ENCODE measurements at places on chromosomes 6 and 20.

DNA sequence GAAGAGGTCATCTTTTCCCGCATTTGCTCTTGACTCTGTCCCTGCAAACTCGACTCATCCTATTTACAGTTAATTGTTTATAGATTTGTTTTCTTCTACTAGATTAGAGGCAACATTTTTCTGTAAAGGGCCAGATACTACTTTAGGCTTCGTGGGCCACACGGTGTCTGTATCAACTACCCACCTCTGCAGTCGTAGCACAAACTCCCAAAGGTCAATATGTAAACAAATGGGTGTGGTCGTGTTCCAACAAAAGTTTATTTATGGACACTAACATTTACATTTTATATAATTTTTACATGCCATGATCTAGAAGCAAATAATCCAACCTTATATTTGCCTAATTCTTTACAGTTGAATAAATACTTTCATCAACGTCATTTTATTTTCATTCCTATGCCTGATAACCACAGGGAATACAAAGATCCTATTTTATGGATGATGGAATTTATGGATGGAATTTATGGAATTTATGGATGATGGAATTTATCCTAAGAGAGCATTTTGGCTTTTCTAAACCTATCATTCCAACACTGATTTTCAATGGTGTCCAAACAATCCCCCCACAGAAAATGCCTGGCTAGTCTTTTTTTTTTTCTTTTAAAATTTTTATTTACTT, 232.8 kb downstream of the MYLK4 start:
- no peak for DNase-seq

GRCh38 chr6:17869753-17870050, 117.7 kb downstream of the KIF13A start:
- DNase-seq: no peak

- DNase-seq: no peak
Measured at GRCh38 chr6:150286912-150287311, 81.9 kb upstream of the IYD start.

DNA sequence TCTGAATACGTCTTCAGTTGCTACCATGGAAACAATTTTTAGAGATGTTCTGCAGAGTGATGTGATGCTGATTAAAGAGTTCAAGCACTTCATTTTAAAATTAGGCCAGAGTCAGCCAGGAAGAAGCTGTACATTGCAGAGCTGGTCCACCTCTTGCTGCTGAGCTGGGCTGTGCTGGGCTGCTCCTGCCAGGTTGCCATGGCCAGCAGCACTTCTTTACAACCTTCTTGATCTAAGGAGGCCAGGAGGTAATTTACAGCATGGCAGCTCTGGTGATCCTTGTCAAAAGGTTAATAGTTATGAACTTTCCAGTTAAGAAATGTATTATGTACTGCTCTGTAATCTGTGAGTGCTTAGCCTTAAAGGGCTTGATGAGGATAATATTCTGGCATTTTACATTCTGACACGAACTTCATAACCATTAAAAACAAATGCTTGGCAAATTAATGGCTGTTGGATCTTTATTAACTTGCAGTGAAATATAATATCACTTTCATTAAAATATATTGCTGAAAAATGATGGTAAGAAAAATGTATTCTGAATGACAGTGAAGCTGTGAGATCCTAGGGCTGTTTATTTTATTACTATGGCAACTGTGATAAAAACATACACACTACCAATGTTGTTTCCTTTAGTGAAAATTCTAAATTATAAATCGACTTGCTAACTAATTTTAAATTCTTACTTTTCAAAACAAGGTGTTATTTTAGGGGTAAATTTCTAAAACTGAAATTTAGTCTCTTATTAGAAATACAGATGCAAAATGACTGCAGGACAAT, 259.7 kb downstream of the RFPL4B start:
- no peak for DNase-seq

DNA sequence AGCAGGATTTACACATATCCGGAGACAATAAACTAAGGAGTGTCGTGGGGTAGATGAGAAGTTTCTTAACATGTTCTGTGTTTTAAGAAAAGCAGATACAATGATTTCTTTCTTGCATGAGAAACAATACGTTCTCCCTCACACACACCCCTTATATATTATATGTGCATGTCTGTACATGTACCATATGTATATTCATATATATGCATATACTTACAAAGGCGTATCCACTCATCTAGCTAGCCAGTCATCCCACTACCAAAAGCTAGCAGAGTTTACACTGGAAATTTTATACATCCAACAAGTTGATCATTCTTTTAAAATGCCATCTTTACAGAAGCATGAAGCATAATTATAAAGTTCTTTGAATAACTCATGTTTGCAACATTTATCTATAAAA, 14.9 kb downstream of the ARG1 start:
- DNase-seq: no peak

GRCh38 chr6:14066782-14067406, 50.7 kb upstream of the CD83 start:
- DNase-seq: peak; percentile 89

GRCh38 chr6:13638014-13638413, 22.9 kb downstream of the NOL7 start:
- no peak for DNase-seq

GRCh38 chr6:110567957-110568696, 91.7 kb upstream of the SLC22A16 start:
- peak; percentile 49 for DNase-seq

DNA sequence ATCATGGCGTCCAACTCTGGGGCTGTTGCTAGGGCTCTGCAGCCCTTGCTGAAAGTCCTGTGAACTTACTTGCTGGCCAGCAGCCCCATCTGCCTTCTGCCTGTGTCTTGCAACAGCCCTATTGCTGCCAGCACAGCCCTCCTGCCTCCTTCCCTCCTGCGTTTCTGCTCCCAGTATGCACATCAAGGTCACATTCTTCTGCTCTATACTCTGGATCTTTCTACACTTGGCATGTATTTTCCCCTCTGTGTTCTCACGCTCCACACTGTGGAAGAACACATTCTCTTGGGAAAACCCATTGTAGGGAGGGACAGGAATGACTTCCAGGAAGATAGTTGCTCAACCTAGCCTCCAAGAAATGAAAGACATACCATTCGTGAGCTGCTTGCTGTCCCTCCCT, 80.9 kb upstream of the PHACTR2 start:
- DNase-seq: no peak

- no peak for DNase-seq
Measured at GRCh38 chr6:82818727-82819126, 246.9 kb downstream of the UBE3D start.

DNA sequence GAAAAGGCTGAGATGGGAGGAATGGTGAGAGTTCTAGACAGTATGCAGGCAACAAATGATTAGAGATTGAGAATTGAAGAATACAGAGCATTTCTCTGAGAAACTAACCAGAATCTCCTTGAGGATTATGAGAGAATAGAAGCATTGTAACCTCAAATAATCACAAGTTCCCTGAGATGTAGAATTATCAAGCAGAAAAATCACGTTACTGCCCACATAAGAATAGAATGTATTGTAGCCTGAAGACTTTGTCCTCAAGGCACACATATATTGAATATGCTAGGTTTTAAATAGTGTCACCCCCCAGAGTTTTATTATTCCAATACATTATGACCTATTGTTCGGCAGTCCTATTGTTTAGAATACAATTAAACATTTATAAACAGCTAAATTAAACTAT, 57.2 kb downstream of the CNKSR3 start:
- DNase-seq: no peak

DNA sequence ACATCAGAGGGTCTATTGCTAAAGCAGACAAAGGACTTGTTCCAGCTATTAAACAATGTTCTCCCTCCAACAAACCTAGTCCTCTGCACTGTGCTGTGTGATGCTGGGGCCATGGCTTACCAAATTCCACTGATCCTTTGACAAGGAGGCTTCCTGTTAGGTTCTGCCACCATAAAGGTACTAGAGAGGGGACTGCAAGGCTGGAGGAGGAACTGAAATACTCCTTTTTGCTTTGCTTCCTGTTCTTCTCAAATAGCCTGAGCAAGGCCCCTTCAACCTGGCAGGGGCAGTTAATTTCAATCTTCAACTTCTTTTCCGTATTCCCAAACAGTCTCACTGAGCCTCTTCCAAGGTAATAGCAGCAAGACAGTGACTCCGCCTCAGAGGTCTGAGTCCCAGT, 286.4 kb upstream of the IRAK1BP1 start:
- DNase-seq: no peak

- DNase-seq: no peak
Measured at GRCh38 chr6:4778086-4778485, 1.9 kb downstream of the CDYL start.

DNA sequence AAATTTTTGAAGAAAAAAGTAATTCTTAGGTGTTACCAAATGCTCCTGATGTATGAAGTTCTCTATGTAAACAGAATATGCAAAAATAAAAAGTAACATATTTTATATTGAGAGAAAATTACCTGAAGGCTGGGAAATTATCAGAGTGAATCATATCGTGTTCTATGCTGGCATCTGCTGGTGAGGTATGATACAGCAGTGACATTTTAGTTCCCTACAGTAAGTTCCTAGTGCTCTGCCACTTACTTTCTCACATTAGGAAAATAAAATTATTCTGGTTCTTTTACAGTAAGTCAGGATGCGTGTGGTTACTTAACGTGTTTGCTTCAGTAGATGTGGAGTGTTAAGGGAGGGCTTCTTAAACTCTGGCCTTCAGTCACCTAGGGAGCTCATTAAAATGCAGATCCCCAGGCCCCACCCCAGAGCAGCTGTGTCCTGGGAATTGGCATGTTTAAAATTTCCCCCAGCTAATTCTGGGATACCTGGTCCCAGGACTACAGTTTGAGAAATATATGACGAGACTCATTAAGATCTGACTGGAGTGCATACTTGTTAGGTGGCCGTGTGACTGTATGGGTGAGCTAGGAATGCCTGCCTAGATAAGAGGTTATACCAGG, 3.2 kb downstream of the ACTR5 start:
- no peak for DNase-seq

- DNase-seq: peak; percentile 30
Measured at GRCh38 chr6:168159506-168159905, 80.5 kb upstream of the FRMD1 start.

DNA sequence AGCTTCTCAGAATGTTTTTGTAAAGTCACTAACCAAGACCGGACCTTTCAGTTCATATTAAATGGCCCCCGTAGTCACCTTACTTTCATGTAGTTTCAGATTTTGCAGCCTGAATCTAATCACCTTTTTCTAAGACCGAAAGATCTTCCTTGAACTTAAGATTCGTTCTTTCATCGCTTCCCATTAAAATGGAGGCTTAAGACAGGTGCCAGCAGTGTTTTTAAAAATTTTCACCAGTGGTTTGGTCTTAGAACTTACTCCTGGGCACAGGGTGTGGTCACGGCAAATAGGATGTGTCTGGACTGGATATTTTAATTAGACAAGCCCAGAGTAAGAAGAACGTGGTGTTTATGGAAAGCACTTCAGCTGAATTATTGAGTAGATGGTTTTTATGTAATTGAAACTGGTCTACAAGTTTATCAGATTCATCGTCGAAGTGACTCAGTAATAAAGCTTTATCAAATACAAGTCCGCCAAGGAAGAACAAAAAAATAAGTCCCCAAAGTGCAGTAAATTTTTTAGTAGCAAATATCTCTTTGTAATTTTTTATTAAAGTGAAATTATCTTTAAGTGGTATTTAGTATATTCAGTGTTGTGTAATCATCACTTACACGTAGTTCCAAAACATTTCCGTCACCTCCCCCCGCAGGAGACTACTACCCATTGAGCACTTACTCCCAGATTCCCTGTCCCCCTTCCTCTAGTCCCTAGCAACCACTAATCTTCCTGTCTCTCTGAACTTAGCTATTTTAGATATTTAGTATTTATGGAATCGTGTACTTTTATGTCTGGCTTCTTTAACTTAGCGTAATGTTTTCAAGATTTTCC, 868 bp downstream of the SRSF3 start:
- peak; percentile 35 for DNase-seq

DNA sequence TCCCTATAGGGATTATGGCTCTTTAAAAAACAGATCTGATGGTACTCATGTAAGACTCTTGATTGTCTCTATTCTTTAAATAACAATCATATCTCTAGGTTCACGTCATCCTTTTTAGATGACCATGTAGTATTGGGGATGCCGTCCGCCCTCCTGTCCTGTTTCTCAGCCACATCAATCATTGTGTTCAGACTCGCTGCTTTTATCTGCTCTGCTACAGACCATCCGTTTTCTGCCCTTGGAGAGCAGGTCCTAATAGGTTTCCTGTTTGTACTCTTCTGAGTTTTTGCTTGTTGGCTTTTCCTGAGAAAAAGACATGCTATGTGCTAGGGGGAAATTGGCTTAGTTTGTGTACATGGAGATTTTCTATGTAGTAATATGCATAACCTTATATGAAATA, 76.8 kb downstream of the SASH1 start:
- DNase-seq: no peak

GRCh38 chr6:10478187-10479040, 42.7 kb upstream of the GCNT2 start:
- peak; percentile 25 for DNase-seq

- DNase-seq: no peak
Measured at GRCh38 chr6:162222521-162222920, 505.0 kb downstream of the PRKN start.

GRCh38 chr6:47804821-47805220, 23.0 kb downstream of the OPN5 start:
- DNase-seq: no peak

DNA sequence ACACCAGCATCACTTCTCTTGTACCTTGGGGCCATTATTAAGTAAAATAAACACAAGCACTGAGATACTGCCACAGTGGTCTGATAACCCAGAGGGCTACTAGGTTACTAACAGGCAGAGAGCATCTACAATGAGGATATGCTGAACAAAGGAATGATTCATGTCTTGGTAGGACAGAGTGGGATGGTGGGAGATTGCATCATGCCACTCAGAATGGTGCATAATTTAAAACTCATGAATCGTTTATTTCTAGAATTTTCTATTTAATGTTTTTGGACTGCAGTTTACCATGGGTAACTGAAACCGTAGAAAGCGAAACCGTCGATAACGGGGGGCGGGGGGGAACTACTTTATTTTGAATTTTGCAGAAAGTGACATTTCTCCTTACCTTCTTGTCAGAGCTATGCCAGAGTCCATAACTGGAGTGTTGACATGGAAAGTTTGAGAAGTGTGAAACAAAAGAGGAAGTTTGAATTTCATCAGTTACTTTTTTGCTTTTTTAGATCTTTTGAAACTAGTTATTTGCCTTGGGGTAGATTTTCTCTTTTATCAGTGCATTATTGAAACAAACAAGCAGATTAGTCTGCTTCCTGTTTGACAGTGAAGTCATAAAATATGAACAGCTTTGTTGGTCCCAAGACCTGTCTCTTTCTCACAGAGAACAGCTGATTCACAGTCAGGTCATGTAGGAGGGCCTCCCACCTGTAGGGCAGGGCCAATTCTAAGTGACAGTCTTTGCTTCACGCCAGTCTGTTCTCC, 124.9 kb downstream of the KLHL32 start:
- no peak for DNase-seq
